Aorta (tissue), 5 donors: ENCODE measurements at places on chromosomes 2 and 18.

DNA sequence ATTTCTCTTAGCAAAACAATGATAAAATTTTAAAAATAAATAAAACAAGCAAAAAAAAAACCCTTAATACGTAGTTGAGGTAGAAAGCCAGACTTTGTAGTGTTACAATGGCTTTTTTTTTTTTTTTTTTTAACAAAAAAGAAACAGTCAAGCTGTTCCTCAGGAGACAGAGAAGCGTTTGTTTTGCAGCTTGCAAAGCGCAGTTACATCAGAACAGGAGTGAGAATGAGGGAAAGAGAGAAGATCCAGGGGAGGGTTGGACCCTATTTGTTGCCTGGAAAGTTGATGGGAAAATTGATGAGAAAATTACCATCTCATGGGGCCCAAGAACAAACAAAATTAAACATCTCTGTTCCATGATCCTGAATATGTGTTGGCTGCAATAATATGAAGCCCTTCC is 146.5 kb downstream of the NETO1 start:
- no peak for DNase-seq

GRCh38 chr2:111983478-111984212 is 71.4 kb upstream of the TMEM87B start:
- no peak for DNase-seq

DNA sequence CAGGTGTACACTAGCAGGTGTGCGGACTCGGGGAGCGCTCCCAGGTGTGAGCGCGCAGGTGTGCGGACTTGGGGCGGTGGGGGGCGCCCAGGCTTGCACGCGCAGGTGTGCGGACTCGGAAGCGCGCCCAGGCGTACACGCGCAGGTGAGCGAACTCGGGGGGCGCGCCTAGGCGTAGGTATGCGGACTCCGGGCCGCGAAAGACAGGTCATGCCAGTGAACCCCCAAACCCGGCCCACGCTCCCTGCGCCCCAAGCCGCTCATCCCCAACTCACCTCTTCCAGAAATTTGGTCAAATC is 342 bp downstream of the CYB5A start:
- DNase-seq, result no peak

DNA sequence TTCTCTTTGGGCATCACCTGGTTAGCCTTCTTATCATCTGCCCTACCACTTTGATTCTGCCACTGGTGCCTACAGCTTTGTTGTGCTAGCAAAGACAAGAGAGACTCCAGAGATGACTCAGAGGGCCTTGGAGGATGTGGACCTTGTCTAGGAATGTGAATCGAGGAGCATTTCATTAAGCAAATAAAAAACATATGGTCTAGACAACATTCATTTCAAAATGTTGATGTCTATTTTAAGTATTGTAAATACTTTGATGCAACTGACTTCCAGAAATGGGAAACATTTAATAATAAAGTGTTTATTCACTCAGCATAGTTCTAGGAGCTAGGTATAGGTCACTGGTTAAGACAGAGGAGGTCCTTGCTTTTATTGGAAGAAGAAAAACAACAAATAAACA is 195.5 kb downstream of the CDCA7 start:
- DNase-seq, result no peak

- DNase-seq, result no peak
Observed at GRCh38 chr2:127950264-127950663, 64.5 kb upstream of the AMMECR1L start.

GRCh38 chr2:163943403-163944346 is 207.9 kb upstream of the FIGN start:
- DNase-seq, result no peak

- peak; percentile 92 for DNase-seq
Observed at GRCh38 chr2:96145036-96145847, at the start of gene DUSP2. TSS of gene DUSP2 (minus strand) at chr2:96145440. CDS start at chr2:96145354, 86 bp downstream.

GRCh38 chr2:8089596-8089995 is 592.3 kb upstream of the ID2 start:
- DNase-seq, result no peak

DNA sequence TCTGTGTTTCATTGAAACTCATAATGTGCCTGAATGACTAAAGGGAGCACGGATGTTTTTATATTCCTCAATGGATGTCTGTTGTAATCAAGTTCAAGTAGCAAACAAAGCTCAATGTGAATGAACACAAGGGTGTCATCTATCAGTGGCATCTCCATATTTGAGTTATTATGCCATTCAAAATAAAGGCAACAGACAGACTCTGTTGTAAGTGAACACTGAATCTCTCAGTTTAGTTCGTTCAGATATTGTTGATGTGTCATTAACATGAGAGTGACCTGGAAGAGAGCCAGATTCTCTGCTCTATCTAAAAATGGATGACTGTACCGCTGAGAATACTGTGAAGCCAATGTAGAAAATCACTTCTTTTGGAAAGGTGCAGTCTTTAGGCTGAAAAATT is 118.7 kb downstream of the NUP35 start:
- no peak for DNase-seq

GRCh38 chr2:132949108-132949507 is 279.1 kb upstream of the LYPD1 start:
- DNase-seq, result no peak

GRCh38 chr2:207248702-207249377 is 83.1 kb upstream of the KLF7 start:
- DNase-seq, result no peak
